ENCODE measurements at places on chromosomes 12 and 14. TPM values are rescaled to one million over a fixed set of nuclear protein-coding genes. Genes with fewer than 3 reads are reported as not detected.

Gene SRGAP1
- total RNA-seq: 3.3 TPM

Gene GZMH
- total RNA-seq: not detected

- DNase-seq: no peak
These were observed 111.9 kb upstream of the KRAS start for GRCh38 chr12:25362646-25363045.

- no peak for DNase-seq
These were observed at the start of gene GMPR2 for GRCh38 chr14:24232645-24233537. GMPR2 (plus strand) TSS chr14:24232929; CDS start chr14:24233254, 325 bp downstream.

DNA sequence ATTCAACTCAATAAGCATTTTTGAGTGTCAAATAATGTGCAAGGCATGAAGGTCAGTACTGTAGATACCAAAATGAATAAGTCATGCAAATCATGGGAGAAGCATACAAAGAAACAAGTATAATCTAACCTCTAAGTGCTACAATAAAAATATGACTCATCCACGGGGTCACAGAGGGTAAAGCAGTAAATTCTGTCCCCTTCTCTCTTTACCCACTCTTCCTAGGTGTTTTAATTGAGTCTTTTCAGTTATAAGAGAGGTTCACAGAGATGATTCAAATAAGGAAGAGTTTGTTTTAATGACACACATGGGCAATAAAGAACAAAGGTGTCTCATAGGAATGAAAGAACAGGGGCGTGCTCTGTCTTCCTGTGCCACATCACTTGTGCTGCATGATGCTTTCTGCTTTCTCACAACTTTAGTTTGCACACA lies 71.5 kb upstream of the DAAM1 start:
- DNase-seq: no peak

GRCh38 chr14:22200977-22201605 lies 387.9 kb downstream of the DAD1 start:
- no peak for DNase-seq

GRCh38 chr14:75849300-75849895 lies 132.4 kb downstream of the TGFB3 start:
- no peak for DNase-seq

- no peak for DNase-seq
These were observed 95.8 kb downstream of the STXBP6 start for GRCh38 chr14:24954037-24954699.

GRCh38 chr12:131959116-131959515 lies 9.4 kb downstream of the EP400 start:
- DNase-seq: peak; percentile 28

DNA sequence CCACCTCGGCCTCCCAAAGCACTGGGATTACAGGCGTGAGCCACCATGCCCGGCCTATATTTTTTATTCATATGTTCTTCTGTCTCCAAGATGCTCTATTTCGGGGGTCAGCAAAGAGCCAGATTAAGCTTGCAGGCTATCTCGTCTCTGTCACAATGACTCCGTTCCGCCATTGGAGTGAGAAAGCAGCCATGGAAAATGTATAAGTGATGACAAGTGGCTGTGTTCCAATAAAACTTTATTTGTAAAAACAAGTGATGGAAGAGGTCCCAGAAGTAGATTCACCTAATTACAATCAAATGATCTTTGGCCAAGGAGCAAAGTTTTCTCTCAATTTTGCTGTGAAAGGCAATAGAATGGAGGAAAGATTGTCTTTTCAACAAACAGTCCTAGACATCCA lies 342.6 kb downstream of the MED13L start:
- no peak for DNase-seq

DNA sequence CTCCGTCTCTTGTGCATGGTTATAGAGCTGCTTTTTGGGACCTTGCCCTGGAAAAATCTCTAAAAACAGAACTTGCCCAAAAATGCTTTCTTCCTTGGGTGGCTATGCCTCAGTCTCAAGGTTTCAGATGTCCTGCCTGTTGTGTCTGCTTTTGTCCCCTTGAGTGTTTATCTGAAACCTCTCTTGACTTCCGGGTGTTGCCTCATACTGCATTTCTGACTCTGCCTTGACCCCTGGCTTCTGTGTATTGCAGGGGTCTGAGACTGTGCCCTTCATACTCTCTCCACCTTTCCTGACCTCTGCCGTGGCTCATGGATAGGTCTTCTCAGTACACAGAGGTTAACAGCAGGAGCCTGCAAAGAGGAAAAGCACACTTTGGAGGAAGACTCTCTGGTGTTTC lies 124.8 kb upstream of the NTF3 start:
- DNase-seq: no peak

GRCh38 chr12:45730348-45731189 lies 1.1 kb downstream of the ARID2 start:
- no peak for DNase-seq

- no peak for DNase-seq
These were observed 30.6 kb downstream of the NRDE2 start for GRCh38 chr14:90301122-90301521.

DNA sequence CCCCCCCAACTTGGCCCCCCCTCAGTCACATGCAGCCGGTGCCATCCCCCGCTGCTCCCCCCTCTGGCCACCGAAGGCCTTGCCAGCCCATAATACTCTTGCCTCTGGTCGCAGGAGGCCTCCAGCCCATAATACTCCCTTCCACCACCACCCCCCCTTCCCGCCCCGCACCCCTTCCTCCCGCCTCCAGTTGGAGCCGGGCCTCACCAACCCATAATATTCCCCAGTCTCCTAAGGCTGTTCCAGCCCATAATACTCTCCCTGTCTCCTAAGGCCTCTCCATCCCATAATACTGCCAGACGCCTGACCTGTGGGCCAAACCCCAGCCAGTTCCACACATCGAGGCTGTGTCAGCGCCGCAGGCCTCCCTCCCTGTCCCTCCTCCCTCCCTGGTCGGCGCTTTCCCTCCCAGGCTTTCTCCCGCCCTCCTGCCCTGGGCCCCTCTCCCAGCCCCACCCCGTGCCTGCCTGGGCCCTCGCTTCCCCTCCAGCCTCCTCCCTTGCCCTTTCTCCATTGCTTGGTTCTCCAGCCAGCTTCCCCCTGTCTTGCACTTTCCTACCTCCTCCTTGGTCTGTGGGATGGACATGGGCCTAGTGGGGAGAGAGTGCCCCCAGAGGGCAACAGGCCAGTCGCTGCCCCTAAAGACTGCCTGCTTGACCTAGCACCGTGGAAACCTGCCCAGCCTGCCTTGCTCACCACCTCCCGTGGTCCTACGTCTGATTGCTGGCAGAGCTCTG lies 6.8 kb upstream of the CHD4 start:
- peak; percentile 93 for DNase-seq

Data from right atrium auricular region (tissue), 2 donors.